ENCODE measurements at places on chromosomes 4 and X.

- DNase-seq: no peak
These were observed 18.9 kb downstream of the RPS4X start for GRCh38 chrX:72258174-72258573.

GRCh38 chr4:169758401-169758962 is 738 bp upstream of the HPF1 start:
- DNase-seq: no peak

DNA sequence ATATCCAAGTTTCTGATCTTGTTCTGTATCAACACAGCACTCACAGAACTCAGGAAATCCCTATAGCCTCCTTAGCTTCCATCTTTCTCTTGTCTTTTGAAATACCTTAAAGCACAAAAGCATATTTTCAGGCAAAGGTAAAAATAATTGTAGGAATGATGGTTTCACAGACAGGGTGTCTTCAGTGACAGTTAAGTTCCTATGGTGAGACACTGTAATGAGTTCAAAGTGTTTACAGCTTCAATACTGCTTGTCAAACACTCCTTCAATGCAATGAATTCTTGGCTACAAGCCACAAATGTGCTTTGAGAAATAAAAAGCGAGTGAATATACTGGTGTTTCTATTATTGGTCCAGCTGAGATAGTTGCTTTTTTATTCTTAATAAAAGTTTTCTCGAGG is 466.0 kb downstream of the DMD start:
- DNase-seq: no peak

GRCh38 chrX:17537723-17538243 is 162.8 kb downstream of the NHS start:
- DNase-seq: no peak

DNA sequence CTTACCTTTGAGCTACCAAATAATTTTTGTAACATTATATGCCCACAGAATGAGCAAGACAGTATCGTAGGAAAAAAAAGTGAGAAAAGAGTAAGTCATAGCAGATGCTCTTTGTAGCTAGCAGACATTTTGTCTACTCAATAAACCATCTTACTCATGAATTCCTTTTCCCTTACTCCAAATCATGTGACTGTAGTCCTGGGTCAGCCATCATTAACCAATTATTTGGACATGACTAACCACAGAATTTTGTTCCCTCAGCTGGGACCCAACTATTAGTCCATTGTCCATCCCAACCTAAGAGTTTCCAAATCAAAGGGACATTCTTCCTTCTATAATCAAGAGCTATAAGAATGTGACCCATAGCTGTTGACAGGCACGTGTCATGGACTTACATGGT is 11.4 kb downstream of the UBE2D3 start:
- DNase-seq: no peak

Data from GOT3 (cell line).